ENCODE measurements at places on chromosomes 13 and 19.

GRCh38 chr19:10452726-10453618 lies 32.6 kb downstream of the PDE4A start:
- DNase-seq, result no peak

- peak; percentile 88 for DNase-seq
Observed at GRCh38 chr13:43023289-43023963, at the start of gene DNAJC15. Gene DNAJC15 (plus strand): TSS chr13:43023586. CDS start chr13:43023627, 41 bp downstream.

- DNase-seq, result no peak
Observed at GRCh38 chr19:10320602-10321416, 5.0 kb upstream of the FDX2 start.

DNA sequence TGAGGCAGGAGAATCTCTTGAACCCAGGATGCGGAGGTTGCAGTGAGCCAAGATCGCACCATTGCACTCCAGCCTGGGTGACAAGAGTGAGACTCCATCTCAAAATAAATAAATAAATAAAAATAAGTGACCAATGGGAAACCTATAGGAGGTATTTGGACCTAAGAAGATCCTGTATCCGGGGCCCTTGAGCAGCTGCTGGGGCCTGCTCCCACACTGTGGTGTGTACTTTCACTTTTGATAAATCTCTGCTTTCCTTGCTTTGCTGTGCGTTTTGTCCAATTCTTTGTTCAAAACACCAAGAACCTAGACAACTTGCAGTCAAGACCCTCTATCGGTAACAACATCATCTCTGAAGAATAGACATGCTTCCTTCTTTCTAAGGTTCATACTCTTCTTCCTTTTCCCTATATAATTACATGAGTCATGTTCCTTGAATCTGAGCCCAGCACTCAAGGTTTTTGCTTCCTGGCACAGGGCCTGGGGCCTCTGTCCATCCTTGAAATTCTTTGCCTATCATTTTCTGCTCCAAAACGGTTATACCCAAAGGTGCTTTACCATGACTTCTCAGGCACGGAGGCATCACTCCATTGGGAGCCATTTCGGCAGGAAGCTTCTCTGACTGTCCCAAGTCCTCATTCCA lies 14.2 kb upstream of the PNMA8C start:
- DNase-seq, result no peak

DNA sequence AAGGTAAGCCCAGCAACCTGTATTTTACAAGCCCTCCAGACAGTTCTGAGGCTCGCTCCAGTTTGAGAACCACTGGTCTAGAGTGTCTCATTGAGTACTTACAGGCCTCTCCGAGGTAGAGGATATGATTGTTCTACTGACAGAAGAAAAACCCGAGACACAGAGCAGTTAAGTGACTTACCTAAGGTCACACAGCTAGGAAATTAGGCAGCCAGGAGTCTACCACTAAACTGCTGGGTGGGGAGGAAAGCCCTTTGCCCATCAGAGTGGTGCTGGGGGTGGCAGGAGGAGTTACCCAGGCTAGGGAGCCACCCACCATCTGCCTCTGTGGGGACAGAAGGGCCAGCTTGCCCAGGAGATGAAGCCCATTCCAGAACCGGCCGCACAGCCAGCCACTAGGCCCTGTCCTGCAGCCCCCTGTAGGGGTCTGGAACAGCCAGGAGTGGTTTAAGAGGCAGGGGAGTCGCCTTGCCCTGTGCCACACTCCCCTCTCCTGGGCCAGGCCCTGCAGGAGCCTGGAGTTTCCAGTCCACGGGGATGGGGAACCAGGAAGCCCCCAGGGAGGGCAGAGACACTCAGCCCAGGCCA lies 703 bp downstream of the RASGRP4 start:
- DNase-seq, result no peak

DNA sequence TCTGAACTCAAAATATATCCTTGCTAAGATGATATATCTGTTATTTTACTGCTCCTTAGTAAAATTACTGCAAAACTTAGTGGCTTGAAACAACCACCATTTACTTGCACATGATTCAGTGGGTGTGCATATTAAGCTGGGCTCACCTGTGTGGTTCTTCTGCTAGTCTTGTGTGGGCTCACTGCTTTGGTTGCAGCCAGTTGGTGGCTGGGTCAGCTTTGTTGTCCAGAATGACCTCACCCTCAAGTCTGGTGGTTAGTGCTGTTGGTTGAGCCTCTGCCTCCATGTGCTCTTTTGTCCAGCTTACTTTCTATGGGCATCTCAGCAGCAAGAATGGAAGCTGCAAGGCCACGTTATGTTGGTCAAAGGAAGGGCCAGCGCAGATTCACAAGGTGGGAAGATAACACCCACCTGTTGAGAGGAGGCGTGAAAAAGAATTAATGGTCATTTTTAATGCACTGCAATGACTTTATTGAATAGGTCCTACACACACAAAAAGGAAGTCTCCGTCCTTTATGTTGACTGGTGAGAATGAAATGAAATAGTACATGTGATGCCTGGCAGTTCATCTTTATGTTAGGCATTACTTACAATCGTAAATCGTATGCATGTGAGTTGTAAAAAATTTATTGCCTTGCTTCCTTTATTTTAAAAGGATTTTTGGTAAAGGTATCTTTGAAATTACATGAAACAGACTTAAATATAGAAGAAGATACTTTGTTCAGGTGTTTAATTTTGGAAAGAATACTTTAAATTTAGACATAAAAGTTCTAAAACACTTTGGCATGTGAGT lies 34.3 kb downstream of the URI1 start:
- DNase-seq, result no peak

- no peak for DNase-seq
Observed at GRCh38 chr13:74288361-74288911, 154.2 kb upstream of the KLF12 start.

GRCh38 chr19:33751436-33751770 lies 45.3 kb upstream of the KCTD15 start:
- no peak for DNase-seq

DNA sequence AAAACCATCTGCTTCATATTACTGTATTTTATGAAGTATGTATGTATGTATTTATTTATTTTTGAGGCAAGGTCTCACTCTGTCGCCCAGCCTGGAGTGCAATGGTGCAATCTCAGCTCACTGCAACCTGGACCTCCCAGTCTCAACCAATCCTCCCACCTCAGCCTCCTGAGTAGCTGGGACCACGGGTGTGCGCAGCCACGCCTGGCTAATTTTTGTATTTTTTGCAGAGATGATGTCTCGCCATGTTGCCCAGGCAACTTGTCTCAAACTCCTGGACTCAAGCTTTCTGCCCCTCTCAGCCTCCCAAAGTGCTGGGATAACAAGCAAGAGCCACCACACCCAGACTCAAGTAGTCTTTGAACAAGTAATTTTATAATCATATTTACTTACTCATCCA lies 5.5 kb downstream of the KATNAL1 start:
- DNase-seq, result no peak

- DNase-seq, result no peak
Observed at GRCh38 chr13:41700790-41701310, 243.5 kb downstream of the RGCC start.

- no peak for DNase-seq
Observed at GRCh38 chr13:101065329-101065728, 351.0 kb downstream of the NALCN start.

DNA sequence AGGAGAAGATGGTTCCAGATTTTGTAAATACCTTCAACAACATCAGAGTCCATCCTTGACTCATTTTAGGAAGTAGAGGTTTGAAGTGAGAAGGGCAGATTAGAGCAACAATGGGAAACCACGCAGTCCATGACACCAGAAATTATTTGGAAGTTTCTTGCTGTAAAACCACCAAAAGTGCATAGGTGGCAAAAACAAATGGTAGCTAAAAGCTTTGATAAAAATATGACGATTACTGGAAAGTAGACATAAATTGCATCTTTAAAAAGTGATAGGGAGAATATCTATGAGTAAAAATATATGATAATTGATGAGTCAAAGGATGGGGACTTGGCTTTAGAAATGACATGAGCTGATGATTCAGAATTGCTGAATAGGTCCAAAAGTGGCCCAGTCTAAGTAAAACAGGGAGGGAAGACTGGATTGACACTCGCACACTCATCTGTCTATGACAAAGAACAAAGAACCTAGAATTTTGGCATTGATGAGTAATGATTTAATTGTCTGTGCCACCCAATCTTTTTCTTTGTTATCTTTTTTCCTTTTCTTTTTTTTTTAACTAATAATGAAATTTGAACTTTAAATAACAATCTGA lies 472.2 kb downstream of the MYO16 start:
- DNase-seq, result no peak

DNA sequence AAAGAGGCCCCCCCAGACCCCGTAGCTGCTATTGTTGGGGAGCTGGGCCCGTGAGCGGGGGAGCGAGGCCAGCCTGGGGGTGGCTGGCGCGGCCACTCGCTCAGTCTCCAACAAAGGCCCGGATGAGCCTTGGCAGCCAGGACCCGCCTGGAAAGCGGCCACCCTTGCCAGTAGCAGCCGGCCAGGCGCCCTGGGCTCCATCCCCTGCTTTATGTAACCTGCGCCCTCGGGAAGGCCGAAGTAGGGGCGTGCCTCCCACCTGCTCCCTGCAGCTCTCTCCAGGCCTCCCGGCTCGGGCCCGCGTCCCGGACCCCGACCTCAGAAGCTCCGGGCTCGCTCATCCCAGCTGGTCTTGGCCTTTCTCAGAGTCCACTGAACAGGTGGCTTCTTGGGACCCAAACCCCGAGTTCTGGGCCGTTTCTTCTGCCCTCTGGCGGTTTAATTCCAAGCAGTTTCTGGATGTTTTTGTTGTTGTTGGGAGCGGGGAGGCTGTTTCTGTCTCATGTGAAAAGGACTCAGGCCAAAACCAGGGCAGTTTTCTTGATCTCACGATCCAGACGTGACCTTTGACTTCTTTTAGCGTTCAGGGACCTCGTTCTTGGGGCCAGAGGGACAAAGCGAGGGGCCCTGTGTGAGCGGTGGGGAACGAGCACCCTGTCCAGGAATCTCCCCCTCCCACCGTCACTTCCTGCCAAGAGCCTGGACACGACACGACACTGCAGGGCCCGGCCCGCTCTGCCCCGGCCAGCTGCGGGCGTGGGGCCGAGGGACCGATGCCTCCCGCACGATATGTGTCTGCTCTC lies 1.2 kb downstream of the CDC34 start:
- DNase-seq, result peak; percentile 84

DNA sequence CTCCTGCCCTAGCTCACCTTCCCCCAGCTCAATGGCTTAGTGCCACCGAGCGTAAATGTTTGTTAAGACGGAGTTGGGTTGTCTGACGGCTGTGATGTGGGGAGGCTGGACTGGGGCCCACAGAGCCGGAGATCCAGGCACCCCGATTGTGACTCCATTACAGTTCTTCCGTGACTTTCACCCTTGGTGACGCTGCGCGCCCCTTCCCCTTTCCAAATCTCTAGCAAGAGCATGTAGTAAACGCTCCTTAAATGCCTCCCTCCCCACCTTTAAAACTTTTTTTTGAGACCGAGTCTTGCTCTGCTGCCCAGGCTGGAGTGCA lies 829 bp downstream of the REEP6 start:
- DNase-seq, result no peak

DNA sequence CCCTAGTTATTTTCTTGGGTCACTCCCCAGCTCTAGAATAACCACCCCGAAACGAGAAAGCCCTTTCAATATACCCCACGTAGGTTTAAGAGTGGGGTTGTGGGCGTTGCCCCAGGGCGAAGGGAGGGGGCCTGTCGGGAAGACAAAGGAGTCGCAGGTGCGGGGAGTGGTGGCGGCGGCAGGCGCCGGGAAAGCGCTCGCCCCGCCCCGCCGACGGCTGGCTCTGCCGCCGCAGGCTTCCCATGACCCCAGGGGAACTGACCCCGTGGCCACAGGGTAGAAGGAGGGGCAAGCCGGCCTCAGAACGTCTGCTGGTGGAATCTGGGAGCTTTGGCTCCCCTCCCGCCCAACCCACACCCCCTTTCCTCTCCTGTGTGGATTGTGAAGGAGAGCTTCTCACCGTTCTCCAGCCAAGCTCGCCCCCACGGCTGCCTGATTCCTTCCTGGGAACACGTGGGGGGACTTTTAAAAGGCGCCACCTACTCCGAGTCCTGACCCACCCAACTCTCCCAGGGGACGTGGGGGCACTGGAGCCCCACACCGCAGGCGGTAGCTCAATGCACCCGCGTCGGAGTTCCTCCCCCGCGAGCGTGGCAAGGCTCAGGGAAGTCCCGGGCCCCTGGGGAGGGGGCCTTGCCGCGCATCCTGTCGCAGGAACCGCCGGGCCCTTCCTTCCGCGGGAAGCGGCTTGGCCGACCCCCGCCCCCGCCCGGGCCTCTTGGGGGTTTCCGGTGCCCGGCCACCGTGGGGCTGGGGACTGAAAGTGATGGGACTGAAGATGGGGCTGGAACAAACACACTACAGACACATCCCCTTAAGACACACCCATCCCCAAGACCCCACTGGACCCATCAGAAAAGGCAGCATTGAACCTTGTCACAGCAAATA lies 5.5 kb downstream of the IER2 start:
- DNase-seq, result peak; percentile 91

DNA sequence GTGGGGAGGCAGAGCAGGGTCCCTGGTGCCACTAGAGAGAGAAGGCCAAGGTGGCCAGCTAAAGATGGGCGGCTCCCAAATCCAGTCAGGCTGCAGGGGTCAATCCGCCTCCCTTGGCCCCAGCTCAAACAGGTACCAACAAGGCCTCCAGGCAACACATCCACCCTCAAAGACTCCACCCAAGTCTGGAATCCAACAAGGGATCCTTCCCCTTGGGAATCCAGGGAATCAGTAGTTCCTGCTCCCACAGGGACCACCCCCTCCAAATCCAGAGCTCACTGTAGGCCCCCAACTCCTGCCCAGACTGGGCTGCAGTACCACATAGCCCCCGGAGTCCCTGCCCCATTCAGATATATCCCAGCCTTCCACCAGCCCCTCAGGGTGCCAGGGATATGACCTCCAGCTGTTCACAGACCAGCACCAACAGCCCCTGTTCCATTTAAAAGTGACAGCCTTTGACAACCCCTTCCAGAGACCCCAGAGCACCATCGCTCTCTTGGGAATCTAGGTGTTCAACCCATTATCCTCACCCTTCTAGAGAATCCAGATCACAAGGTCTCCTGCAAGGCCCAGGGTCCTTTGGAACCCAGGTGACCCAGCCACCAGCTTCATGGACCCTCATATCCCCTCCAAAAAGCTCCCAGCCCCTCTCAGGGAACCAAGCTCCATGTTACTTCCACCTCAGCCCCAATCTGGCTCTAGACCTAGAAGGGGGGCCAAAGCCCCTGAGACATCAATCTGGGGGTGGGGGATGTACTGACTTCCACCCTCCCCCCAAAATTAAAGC lies 3.2 kb downstream of the ERF start:
- DNase-seq, result no peak

- no peak for DNase-seq
Observed at GRCh38 chr13:95676105-95676761, 706 bp upstream of the DNAJC3 start.

- no peak for DNase-seq
Observed at GRCh38 chr13:29411481-29411880, 184.0 kb downstream of the SLC7A1 start.

DNA sequence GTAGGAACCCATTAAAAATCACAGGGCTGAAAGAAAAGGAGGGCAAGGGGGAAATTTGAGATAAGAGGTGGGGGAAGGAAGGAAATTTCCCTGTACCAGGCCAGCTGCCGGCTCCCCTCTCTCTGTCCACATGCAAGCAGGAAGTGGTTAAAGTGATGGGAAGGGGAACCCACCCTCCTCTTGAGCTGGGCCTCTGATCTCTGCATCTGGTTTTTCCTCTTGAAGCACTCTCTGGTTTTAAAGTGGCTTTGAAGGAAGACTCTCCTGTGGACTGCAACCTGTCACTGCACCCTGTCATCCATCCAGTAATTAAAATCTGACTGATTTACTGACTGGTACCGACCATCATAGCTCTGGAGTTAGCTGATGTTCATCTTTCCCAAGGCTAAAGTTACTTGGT lies 239.6 kb downstream of the TSHZ3 start:
- DNase-seq, result no peak

- no peak for DNase-seq
Observed at GRCh38 chr13:21884299-21884909, 213.5 kb downstream of the FGF9 start.

Measured in ascending aorta (tissue), 2 donors.